ENCODE measurements at places on chromosomes 12 and 14. TPM values are rescaled to one million over a fixed set of nuclear protein-coding genes. Genes with fewer than 3 reads are reported as not detected.

Gene JPH4
- total RNA-seq = not detected

Gene CCDC38
- not detected for total RNA-seq

Gene GTF2H3
- 85.0 TPM for total RNA-seq

Gene KRT73
- not detected for total RNA-seq

Gene GRIP1
- 8.2 TPM for total RNA-seq

Gene PA2G4
- 205 TPM for total RNA-seq

Gene CLEC4C
- total RNA-seq = not detected

Gene CAMKK2
- 31.9 TPM for total RNA-seq

Gene PTPRR
- not detected for total RNA-seq

Gene TAS2R30
- 2.1 TPM for total RNA-seq

DNA sequence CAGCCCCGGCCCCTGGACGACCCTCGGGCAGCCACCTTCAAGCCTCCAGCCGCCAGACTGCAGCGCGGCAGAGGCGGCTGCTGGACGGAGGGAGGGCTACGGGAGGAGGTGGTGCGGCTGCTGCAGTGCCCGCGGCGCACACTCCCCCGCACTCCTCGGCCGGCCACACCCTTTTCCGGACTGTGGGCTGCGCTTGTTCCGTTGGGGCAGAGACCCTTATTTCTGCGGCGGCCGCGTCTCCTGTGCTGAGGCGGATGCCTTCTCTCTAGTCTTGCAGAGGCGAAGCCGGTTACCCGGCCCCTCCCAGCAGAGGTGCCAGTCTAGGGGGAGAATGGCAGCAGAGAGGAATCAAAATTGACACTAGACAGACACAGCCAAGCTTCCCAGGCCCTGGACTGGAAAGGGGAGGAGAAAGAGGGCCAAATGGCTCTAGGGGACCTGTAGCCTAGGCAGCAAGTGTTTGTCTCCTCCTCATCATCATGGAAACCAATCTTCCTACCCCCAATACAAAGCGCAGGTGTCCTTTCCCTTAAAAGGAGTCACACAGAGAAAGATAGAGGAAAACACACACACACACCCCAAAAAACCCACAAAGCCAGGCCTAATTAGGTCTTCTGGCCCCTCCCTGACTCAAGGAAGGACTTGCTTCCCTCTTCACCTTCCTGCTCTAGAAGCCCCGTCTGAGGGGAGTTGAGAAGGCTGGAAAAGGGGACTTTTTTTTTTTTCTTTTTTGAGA lies 1.3 kb downstream of the ESYT1 start:
- DNase-seq = peak; percentile 61

GRCh38 chr12:110012137-110012536 lies 12.9 kb downstream of the ANKRD13A start:
- DNase-seq = no peak

DNA sequence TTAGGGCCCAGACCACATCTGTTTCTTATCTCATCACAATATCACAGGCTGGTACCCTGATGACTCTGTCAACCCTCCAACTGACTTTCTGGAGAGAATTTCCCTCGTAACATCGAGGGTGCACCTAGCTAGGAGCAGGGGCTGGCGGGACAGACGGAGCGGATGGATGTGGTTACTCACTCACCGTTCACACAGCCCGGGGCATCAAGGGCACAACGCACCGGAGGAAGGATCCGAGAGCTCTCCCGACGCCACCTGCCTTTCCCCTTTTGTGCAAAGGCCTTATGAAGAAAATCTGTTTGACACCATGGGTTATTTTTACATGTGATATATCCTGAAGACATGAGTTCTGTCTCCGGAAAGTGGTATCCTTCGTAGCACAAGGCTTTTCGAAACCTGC lies 31.4 kb downstream of the SLC15A4 start:
- no peak for DNase-seq

DNA sequence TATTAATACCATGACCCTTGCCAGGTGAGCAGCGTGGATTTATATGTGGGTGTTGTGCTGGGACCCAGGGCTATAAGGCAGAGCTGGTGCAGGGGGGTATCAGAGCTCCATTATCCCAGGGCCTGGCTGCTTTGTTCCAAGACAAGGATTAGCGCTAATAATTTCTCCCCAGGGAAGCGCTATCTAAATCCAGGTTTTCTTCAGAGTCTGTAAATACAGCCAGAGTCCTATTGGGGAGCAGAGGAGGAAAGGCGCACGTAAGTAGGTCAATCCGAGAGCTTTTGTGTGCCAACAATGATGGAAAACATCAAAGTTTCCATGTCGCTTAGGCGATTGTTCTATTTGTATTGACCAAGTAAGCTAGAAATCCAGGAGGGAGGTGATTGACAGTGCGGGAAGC lies 1009.7 kb downstream of the VRK1 start:
- DNase-seq = no peak

GRCh38 chr12:108267450-108267849 lies 71.7 kb downstream of the CMKLR1 start:
- DNase-seq = no peak

- no peak for DNase-seq
These were observed 40.6 kb downstream of the ATF7 start for GRCh38 chr12:53585448-53586125.

- no peak for DNase-seq
These were observed 1.9 kb upstream of the FOXN3 start for GRCh38 chr14:89418976-89419375.

GRCh38 chr14:32201816-32202490 lies at the start of gene RNU6-7:
TSS of gene RNU6-7 (plus strand) at chr14:32202045.
- peak; percentile 42 for DNase-seq

DNA sequence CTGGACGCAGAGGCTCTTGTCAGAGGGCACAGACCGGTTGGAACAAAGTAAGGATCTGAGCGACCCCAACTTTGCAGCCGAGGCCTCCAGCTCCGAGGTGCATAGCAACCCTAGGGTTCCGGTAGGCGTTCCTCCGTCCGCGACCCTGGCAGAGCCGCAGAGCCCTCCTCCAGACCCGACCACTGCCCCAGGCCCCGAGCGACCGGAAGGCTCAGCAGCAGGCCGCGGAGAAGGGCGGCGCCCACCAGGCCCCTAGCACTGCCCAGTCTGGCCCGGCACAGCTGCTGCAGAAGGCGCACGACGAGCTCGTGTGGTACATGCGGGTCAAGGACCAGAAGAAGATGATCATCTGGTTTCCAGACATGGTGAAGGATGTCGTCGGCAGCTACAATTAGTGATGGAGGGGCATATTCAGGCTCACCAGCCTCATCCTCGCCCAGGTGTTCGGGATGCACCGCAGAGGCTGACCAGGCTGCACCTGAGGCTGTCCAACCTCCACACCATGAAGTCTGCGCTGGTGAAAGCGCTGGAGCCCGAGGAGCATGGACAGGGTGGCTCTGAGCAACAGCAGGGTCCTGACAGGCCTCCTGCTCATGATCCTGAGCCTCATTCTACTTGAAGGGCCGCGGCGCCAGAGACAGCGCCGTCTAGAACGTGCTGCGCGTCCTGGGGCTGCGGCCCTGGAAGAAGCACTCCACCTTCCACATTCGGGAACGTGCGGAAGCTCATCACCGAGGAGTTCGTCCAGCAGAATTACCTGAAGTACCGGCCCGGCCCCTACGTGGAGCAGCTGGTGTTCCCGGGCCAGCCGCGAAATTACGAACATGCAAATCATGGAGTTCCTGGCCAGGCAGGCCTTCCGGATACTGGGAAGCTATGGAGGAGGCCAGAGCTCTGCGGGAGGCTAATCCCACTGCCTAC lies 24.5 kb downstream of the CAPS2 start:
- DNase-seq = no peak

DNA sequence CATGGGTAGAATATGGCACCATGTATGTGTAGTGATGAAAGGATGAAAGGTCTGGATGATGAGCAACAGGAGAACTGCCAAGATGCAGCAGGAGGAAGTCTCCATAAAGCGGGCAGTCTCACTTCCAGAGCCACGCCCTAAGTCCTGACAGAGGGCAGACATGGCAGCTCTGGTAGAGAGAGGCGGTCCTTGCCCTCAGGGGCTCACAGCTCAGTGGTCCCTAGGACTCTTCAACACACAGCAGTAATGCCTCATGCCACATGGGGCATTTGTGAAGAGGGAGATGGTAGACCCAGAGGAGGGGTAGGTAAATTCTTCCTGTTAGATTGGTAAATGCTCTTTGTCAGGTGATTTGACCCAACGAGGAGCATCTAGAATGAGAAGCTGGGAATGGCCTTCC lies 1088.4 kb downstream of the BCL11B start:
- no peak for DNase-seq

DNA sequence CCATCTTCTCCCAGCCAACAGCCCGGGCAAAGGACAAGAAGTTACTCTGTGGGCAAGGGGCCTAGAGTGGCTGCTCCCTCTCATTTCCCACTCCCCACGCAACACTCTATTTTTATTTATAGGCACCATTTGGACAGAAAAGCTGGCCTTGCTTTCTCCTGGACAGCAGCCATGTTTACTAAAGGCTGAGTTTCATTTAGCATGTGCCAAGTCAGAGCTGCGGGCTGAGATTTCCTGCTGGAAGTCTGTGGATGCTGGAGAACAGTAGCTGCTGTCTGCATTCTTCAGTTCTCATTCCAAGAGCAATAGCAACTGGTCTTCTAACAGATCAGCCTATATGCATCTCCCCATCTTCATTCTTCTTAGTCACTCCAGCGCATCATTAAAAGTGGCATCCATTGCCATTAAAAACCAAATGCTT lies 8.3 kb downstream of the COL2A1 start:
- no peak for DNase-seq

DNA sequence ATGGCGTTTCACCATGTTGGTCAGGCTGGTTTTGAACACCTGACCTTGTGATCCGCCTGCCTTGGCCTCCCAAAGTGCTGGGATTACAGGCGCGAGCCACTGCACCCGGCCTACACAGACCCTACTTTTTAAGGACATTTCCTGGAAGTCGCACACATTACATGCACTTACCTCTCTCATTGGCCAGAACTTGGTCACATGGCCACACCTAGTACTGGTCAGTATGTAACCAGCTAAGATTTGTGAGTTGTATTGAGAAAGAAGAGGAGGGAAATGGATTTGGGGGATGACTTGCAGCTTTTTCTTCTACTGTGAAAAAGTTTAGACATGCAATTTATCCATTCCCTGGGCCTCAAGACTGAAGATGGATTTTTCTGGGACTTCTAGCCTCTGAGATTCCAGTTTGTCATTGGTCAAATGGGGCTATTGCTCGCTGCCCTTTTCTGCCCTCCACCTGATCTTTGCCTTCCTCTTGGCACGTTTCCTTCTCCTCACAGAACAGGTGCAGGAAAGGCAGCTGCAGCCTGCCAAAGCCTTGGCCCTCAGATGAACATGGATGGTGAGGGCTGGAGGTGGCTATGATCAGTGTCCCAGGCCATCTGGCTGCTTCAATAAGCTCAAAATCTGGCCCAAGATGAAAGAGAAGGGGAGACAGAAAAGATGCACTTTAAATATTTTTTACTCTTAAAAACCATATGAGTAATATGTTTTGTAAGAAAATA lies 7.1 kb upstream of the ZDHHC22 start:
- DNase-seq = no peak

DNA sequence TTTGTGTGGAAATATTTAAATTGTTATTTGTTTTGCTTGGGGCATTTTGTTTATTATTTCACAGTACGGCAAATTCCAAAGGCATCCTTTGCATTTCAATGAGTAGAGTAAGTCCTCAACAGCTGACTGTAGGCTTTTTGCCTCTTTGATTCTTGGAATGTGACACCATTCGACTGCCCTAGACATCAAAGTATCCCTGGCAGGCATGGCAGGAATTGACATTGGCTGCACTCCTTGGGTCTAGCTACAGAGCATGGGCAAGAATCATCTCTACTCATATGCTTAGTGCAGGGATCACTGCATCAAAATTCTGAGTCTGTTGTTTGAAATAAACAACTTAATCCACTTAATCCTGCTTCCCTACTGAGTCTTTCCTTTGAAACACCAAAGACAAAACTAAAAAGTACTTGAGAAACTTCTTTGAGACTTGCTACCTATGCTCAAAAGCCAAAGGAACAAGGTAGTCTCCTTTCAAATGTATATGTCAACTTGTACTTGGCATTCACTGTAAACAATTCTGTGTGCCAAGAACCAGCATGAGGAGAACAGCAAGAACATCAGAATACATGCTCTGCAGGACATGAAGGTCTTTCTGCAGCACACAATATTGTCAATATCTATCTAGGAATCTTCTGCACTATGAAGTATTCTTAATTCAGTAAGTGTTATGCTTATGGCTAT lies 1569.0 kb upstream of the FLRT2 start:
- DNase-seq = no peak

DNA sequence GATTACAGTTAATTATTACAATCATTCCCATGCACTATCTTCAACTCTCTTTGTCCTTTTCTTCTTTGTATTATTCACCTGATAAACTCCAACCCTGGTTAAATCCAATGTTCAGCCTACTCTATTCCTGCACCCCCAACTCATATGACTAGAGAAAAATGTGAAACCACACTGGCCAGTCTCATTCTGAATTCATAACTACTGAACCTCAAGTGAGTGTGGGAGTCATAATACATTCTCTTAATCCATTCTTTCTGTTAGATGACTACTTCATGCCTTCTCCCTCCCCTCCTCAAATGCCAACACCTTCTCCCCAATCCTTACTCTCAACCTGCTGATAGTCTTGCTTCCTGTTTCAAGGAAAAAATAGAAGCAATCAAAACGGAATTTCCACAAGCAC lies 22.3 kb upstream of the ITPR2 start:
- no peak for DNase-seq

DNA sequence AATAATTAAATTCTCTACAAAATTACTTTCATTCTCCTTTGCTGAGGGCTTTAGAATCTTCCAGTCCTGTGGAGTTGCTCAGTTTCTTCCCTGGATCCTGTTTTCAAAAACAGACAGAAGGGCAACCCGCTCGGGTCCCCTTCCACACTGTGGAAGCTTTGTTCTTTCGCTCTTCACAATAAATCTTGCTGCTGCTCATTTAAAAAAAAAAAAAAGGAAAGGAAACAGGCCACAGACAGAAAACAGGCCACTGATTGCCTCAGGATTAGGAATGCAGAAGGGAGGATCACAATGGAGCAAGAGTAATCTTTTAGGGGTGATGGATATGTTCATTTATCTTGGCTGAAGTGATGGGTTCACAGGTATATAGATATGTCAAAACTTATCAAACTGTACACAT lies 29.5 kb upstream of the HIGD1C start:
- DNase-seq = no peak

DNA sequence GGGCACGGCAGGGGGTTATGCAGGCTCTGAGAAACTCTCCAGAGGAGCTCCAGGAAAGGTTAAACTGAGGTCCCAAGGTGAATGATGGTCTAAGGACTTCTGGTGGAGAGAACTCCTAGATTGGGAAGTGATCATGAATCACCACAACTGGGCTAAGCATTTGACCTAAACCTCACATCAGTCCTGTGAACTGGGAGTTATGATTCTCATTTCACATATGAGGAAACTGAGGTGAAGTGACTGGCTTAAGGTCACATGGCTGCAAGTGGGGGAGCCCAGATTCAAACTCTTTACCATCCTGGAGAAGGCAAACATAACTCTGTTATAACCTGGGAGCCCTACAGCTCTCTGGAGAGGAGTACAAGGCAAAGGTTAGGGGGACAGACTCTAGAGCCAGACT lies 4.2 kb downstream of the RARG start:
- DNase-seq = no peak

- peak; percentile 73 for DNase-seq
These were observed 7.7 kb upstream of the SERPINA6 start for GRCh38 chr14:94330857-94331256.

GRCh38 chr12:67288561-67288960 lies 19.4 kb downstream of the CAND1 start:
- DNase-seq = no peak
